ENCODE measurements at places on chromosomes 7 and 10.

DNA sequence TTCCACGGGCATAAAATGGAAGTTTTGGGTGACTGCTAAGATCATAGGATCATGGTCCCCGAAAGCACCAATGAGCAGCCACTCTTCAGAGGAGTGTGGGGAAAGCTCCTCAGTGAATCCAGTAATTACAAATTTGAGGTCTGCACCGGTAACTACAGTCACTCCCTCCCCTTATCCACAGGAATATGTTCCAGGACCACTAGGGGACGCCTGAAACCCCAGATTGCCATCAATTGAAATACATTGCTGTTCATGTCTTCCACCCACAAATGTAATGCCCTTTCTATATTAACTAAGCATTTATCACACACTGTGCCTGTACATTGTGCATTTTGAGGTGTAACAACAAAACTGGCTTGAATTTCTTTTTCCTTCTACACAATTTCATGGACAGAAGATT, 447.9 kb upstream of the PFKP start:
- no peak for DNase-seq

DNA sequence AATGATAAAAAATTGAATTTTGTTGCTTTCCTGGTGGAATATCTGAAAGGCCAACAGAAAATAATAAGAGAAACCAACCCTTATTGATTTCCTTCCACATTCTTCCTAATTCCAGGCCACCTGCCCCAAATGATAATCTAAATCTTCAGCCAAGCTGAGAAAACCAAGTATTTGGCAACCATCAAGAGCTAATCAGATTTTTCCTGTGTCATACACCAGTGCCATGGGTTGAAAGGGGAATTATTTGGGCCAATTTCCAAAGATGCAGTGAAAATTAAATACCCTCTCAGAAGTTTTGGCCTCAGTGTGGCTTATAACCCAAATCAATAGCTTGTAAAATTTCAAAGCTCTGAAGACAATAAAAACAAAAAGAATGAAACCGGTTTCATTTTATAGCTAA, 70.4 kb downstream of the DOCK4 start:
- no peak for DNase-seq

- DNase-seq: no peak
Observed at GRCh38 chr10:17115683-17116082, 13.9 kb downstream of the CUBN start.

DNA sequence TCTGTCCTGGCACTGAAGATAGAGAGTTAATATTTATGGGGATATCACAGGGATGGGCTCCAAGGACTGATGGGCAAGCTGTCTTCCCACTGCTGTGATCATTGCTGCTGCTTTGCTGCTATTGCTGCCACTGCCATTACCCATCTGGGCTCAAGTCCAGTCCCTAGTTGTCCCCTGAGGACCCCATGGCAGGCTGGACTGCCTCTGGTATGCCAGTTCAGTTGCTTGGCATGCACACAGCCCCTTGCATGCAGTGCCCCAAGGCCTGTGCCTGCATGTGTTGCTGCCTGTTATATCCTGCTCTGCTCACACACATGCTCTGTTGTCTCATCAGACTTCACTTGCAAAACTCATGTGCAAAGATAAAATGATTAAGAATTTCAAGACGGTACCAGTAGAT, 109.5 kb downstream of the ADRA2A start:
- DNase-seq: no peak

DNA sequence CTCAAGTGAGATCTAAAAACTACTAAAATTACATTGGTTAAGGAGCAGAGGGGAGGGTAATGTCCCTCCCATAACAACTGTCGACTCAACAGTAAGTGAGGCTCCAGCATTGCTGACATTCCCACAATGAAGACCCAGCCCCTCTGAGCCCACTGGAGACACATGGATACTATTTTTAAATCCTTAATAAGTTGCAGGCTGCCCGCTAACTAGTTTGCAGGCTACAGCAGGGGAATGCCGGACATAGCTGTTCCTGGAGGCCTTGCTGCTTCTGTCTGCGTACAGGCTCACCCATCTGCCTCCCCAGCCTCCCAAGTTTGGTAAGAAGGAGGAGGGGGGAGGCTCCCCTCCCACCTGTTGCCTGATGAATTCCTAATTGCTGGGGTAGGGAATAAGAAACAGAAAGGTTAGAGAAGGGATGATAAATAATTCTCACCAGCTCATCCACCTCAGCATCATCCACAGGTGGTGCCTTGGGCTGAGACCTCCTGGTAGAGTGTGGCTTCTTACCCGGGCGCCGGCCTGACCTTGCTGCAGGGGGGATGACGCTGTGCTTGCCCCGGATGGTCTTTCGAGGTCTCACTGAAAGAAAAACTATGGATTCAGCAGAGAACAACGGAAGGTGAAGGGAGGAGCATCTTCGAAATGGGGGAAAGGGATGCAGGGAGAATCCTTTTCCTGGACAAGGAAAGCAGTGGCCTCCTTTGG, 10.1 kb downstream of the FZD9 start:
- DNase-seq: no peak

GRCh38 chr10:104925232-104925851, 284.3 kb downstream of the SORCS3 start:
- DNase-seq: peak; percentile 1

- no peak for DNase-seq
Observed at GRCh38 chr7:30842542-30843451, 68.9 kb upstream of the AQP1 start.

GRCh38 chr10:78346721-78347120, 313.1 kb downstream of the RPS24 start:
- DNase-seq: no peak

DNA sequence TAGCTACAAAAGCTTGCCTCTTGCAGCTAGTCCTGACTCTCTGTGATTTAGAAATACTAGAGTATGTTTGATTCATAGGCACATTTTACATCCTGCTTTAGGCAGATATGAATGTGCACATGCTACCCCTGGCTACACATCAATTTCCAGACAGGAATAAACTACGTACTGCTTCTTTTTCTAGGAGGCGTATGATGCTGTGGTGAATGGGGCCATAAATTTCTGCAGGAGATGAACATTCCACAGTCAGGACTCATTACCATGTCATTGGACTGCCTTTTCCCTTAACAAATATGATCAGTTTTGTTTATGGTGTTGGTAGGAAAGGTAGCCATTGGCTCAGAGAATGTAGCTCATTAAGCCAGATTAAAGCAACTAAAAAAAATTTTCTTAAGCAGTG, 50.1 kb upstream of the IFRD1 start:
- DNase-seq: no peak

GRCh38 chr7:129359638-129360037, 74.6 kb upstream of the STRIP2 start:
- no peak for DNase-seq

All from stimulated activated CD8-positive, alpha-beta memory T cell treated with anti-CD3 and anti-CD28 coated beads, Interleukin-15, amount 100 ng/mL, for 48 hours (primary cell).